ENCODE measurements at places on chromosomes 1 and 21.

- no peak for DNase-seq
These were observed 55.8 kb upstream of the ADAMTS1 start for GRCh38 chr21:26900980-26901379.

GRCh38 chr1:150622303-150622975, 7.0 kb downstream of the ENSA start:
- DNase-seq = no peak

DNA sequence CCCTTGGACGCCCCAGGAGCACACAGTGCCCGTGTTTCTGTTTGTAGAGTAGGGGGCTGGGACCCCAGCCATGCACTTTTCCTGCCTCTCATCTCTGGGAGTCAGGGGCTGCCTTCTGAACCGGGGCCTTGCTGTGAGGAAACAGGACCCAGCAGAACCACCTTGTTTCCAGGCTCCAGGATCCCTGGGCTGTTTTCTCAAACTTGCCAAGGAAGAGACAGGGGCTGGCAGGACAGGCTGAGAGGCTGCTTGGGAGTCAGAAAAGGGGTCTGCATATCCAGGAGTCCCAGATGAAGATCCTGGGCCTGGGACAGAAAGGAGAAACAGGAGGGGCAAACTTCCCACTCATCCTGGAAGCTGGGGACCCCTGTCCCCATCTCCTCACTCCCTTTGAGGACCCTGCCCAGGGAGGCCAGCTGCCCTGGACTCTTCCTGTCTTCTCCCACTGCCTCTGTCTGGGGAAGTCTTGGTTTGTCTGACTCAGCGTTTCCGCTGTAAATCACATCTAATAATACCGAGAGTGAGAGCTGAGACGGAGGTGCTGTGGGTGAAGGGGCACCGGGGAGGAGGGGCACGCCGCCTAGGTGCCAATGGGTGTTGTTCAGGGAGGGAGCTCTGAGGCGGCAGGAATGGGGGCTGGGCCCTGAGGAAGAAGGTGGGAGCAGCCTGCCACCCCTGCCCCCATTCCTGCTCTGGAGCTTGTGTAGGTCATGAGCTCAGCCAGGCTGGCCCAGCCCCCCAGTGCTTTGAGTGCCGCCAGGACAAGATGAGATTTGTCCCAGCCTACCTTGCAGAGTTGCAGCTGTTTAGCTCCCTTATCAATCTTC, 16.7 kb downstream of the POU3F1 start:
- peak; percentile 64 for DNase-seq

GRCh38 chr1:87224201-87224600, 104.5 kb upstream of the LMO4 start:
- no peak for DNase-seq

DNA sequence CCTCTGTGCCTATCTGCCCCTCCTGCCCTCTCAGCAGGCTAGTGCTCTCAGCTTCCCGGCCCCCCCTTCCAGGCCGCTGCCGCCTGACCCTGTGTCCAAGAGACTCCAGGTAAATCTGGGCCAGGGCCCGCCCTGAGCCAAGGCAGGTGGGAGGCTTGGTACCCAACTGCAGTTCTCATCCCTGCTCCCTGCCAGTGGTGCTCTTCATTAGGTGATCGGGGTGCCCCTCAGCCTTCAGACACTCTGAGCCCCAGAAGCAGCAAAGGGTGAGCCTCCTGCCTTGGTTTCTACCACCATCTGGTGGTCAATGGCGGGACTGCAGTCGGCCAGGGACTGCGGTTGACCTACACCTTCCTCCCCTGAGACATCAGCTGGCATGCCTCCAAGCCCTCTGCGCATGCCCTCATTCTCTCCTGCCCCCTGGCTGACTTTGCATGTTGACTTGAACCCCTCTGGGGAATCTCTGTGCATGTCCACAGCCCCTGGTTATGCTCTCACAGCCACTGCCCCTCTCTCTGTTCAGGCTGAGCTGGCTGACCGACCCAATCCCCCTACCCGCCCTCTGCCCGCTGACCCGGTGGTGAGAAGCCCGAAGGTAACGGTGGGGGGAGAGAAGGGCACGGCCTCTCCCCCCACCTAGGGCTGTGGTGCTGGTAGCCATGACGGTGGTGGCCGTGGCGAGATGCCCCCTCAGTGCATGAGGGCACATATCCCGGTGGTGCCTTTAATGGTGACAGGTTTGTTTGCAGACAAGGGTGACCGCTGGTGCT, 2.0 kb upstream of the EFNA4 start:
- DNase-seq = peak; percentile 81

DNA sequence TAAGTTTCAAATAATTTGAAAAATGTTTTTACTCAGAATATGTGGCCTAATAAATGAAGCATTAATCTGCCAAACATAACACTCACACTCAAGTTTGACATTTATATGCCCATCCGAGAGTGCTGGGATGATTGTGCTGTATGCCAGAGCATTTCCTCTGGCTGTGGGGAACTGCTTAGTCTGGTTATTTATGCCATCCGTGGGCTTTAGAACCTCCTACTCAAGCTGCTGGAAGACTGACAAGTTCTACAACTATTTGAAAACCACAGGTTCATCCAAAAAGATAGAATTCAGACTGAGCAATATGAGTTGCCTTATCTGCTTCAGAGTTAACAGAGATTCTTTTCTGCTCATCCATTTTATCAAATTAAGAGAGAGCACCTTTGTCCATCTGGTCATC, 25.9 kb downstream of the PCNX2 start:
- DNase-seq = no peak

- DNase-seq = no peak
These were observed 149.8 kb downstream of the NCAM2 start for GRCh38 chr21:21148009-21148408.

DNA sequence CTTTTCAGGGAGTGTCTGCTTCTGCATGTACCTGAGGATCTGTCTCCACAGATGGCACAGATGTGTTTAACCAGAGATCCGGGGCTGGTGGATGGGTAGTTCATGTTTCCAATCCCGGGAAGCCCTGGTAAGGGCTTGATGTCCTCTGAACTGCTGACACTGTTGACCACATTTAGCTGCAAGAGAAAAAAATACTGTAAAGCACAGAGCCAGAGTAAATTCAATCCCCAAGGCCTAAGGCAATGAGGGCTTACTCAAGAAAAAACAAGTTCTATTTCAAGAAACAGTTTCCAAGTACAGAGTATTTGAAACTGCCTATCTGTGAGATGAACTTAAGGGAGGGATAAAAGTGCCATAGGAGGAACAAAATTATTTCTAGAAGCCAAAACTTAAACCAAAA, 25.1 kb downstream of the RXRG start:
- no peak for DNase-seq

DNA sequence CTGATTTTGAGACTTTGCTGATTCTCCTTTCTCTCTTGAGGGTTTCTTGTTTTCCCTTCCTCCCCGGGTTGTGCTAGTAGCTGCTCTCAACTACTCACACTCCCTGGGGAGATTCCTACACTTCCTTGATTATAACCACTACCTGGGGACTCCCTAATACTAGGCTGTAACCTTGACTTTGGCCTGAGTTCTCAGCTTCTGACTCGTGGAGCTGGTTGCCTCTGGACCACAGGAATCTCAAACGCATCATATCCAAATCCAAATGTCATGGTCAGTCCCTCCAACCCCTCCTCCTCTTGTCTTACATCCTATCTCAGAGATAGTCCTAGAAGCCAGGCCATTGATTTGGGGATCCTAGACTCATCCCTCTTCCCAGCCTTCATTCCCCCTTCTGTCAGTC, 12.0 kb downstream of the MOV10 start:
- DNase-seq = no peak

GRCh38 chr1:53411541-53412152, 47.6 kb upstream of the DMRTB1 start:
- DNase-seq = no peak

GRCh38 chr1:171788696-171789095, 7.2 kb downstream of the METTL13 start:
- DNase-seq = no peak

DNA sequence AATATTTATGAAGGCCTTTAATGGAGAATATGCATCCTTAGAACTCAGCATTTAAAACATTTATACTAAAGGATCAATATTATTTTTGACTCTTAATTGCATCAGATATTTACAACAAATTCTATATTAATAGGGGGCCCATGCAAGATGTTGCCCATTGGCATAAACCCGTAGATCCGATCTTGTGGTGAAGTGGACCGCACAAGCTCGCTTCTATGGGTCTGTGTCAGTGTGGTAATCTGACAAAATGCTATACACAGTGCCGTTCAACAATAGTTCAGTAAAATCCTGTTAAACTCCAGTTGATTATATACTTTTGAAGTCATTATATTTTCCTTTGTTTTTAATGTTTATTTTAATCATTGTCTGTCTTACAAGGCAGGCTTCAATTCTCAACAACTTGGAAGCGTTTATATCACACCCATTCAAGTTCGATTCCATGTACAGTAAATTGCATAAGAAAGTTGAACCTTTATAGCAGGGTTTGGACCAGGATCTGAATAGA, 809.2 kb downstream of the USP25 start:
- DNase-seq = no peak

- DNase-seq = no peak
These were observed 11.8 kb downstream of the TMEM35B start for GRCh38 chr1:34973326-34973725.

DNA sequence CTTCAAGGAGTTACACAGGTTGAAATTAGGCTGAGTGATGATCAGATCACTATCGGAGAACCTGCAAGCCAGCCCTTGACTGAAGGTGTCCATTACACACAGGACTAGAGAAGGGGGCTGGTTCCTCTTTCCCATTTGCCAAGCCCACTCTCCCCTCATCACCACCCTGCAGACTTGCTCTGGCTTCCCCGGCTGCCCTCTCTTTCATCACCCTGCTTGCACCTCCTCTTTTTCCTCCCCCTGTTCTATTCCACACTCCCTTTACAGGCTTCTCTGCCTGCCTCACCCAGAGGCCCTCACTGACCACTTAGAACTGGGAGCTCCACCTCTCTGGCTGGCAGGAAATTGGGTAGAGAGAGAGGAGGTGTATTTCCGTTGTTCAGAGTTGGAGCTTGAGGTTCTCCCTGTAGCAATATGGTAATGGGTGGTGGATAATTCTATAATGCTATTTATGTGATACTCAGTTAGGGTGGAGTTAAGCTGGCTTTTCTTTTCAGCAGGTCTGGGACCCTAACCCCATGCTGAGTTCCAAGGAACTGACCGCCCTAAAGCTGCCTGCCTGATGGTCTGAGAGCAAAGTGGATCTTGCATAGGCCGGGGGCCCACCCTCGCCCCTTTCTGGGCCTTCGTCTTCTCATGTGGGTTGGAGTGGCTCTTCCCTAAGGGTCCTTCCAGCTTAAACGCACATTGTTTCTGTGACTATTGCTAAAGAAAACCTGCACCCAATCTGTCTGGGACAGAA, 111.8 kb upstream of the ADAR start:
- no peak for DNase-seq

DNA sequence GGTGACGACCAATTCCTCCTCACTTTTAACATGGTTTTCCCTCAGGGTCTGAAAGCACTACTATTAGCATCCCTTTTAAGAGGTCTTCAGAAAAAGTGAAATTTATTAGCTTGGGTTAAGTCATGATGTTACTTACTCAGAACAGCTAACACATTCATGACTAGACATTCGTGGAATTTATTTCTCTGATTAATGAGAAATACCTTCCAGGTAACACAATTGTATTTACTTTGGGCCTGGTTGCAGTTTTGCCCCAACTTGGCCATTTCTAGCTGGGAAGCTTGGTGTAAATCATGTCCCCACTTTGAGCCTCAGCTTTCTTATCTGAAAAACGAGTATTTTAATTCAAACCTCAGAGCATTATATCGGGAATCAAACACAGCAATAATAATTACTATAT, 119.2 kb upstream of the SPATA6 start:
- no peak for DNase-seq
